ENCODE measurements at places on chromosomes 6 and 20.

DNA sequence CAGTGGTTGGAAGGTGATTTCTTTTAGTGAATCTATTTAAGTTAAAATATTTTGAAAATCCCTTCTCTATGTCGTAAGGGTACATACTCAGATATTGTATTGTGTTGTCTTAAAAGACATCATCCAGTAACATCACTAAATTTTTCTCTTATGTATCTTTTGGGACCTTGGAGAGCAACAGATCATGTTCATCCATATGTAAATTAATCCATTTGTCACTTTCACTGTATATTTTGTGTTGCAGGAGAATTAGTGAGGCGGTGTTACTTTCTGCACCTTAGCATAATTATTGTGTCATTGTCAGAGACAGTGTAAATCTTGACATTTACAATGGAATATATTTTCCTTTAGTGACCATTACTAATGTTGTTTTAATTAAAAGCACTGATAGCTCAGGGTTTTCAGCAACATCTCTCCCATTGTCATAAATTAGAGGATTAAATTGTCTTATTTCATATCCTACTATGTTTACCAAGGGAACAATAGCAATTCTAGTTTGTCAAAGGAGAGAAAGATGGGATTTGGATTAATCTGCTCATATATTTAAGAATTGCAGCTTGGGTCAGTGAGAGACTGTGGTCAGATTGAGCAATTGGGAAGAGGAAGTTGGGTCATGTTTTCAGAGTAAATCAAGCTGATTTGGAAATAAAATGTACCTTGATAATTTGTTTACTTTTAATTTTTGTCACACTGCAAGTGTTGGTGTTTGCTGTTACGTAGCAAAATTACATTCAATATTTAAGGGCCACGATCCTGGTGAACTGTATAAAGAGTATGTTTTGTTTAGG, 22.7 kb downstream of the DOK5 start:
- DNase-seq: no peak

- peak; percentile 2 for DNase-seq
Measured at GRCh38 chr6:66496659-66497058, 789.6 kb upstream of the EYS start.

DNA sequence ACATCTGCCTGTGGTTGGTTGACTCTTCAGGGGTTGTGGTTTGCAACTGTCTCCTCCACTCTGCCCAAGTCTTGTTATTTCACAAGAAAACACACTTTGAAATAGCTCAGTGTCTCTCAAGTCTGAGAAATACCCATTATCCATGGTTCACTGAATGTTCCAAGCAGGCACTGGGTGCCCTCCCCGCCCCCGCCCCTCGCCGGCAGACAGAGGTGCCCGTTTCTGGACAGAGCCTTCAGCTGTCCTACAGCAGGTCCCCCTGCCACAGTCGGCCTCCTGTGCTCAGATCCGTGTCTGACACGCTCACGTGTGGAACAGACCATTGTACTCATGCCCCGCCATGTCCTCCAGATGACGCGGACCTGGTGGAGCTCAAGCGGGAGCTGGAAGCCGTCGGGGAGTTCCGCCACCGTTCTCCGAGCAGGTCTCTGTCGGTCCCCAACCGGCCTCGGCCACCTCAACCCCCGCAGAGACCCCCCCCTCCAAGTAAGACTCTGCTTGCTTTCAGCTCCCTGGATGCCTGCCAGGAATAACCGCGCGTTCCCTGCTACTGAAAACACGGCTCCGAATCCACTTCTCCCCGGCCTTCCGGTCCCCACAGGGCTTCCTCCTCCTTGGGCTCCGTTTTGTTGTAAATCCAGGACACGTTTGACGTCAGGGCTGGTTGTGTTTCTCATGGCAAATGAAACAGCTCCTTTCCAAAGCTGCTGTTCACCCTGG, 81.4 kb downstream of the SERAC1 start:
- DNase-seq: no peak

- no peak for DNase-seq
Measured at GRCh38 chr6:16277101-16277981, 39.0 kb downstream of the GMPR start.

- DNase-seq: no peak
Measured at GRCh38 chr20:33649201-33649681, 12.9 kb upstream of the C20orf144 start.

DNA sequence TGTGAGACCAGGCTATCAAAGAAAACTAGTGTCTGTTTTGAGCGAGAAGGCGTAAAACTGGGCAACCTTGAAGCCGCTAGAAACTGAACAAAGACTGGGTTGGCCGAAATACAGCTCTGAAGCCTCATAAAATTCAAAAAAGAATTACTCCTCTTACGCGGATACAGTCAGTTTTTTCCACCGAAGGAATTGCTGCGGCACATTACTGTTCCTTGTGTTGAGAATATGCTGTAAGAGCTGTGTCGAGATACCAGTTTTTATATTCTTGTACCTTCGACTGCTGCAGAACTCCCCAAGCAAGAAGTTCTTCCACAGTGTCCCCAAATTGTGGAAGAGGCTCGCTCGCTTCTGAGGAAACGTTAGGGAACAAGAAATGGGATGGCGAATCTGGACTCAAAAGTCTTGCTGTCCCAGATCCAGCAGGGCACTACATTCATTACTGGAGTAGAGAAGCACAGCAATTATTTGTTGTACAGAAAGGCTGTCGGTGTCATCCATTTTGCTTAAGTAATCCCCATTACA, 523 bp upstream of the COX7A2 start:
- DNase-seq: peak; percentile 30

- no peak for DNase-seq
Measured at GRCh38 chr20:23753589-23753988, 2.9 kb upstream of the CST1 start.

DNA sequence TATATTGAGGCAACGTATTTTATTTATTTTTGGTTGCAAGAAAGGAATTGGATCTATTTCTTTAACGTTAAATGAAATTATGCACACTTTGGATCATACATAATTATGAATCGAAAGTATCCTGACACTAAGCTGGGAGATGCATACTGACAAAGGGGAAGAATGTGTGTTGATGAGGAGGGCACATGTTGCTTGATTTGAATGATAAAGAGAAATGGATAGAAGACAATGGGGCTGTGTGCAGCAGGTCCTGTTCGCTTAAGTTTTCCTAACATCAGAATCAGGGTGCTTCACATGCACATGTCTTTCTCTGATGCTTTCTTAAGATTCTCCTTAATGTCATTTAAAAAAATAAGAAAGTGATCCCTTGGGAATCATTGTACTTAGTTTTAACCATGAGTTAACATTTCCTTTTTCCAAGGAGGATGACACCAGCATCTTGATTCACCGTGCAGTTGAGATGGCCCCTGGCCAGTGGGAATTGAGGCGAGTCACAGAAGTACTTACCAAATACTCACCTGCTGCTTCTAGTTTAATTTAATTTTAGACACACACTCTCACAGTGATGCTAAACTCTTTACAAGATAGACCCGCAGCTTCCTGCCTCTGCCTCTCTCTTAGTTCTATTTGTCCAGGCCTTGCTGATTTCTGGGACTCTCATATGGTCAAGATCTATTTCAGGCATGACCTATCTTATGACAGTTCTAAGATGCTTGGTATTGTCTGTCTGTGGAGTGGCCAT, 116.5 kb downstream of the CLIC5 start:
- no peak for DNase-seq

DNA sequence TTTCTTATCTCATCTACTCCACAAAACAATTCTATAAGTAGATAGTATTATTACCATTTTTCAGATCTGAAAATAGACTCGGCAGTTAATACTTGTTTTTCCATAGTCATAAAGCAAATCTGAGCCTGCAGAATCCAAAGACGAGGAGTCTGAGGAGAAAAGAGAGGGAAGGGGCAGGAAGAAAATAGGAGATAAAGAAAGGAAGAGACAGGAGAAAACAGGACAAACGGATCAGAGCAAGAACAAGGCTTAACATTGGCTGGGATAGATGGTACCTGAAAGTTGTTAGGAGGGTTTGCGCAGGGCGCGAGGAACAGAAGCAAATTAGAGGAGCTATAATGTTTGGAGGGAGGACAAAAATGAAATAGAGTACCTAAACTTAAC, 639 bp upstream of the PPIL1 start:
- DNase-seq: no peak

GRCh38 chr6:103874575-103874974, 985.1 kb downstream of the HACE1 start:
- DNase-seq: no peak

GRCh38 chr6:153668758-153669157, 370.3 kb upstream of the OPRM1 start:
- no peak for DNase-seq

DNA sequence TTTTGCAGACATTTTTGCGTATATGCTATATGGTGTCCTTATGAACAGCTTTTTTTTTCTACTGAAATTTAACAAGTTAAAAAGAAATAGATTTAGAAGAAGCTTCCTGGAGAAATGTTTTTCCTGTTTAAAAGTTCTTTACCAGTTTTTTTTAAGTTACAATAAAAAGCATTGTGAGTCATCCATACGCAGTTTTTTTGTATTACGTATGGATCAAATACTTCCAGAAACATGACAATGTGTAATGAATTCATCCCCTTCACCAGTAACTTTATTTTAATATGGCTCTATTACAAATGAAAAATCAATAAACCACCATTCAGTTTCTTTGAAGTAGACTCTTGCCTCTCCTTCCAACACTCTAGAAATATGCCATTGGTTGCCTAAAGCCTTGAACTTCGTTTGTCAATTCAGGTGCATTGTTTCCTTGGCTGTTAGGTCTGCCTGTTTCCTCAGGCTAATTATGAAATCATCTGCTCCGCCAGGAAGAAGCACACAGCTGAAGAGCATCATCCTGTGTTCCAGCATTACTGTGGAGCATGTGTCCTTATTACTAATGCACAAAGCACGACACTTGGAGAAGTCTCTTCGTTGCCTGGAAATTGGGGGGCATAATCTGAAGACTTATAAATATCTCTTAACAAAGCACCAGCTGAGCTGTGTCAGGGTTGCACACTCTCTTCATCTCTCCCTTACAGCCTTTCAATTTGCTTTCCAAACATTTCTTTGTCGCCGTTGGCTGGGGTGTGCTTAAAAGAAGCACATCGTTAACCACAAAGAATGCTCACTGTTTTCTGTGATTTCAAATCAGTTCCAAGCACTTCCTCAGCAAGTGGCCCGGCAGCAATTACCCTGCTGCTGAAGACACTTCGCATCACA, 9.6 kb downstream of the MOXD1 start:
- DNase-seq: no peak

DNA sequence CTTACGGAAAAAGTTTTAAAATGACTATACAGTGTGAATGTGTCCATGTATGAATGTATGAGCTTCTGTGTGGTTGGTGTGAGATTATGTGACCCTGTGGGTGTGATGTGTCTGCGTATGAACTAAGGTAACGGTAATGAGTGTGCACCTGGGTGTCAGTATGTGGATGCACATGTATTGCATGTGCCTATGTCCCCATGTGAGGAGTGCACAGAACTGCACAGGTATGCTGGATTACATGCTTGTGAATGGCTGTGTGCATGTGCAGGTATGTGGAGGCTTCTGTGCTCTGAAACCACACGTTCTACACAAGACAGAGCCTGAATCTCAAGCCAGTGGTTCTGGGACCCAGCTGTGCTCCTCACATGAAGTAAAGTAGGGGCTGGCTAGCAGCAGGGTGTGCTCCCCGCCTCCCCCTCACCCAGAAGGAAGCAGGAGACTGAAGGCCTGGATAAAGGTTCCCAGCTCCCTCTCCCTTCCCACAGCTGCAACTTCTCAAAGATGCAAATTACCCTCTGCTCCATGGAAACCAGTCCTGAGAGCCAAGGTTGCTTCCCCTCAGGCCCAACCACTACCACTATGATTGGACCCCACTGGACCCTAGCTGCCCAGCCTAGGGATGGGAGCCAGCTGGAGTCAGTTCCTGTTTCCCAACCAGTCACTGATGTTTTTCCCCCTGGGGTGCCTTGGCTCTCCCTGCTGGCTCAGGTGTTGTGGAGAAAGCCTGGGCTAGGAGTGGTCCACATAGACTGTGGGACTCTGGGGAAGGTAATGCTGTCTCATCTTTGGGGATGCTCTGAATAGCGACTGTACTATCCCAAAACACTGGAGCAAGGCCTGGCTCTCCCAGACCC, 24.8 kb upstream of the SPDEF start:
- DNase-seq: no peak

DNA sequence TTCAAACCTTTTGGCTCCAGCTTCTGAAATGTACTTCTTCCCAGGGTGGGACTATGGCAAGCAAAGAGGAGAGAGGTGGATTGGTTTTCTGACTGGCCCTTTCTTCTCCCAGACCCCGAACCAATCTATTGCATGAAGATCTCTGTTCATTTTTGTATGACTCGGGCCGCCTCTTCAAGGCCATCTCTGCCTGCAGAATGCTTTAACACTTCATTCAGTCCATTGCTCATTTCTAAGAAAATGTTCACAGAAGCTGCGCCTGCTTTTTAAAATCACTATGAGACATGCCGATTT, 1.6 kb downstream of the VGLL2 start:
- DNase-seq: no peak

GRCh38 chr6:88361754-88362153, 195.6 kb upstream of the CNR1 start:
- DNase-seq: no peak

- no peak for DNase-seq
Measured at GRCh38 chr6:81093051-81093450, 659.4 kb downstream of the TENT5A start.

DNA sequence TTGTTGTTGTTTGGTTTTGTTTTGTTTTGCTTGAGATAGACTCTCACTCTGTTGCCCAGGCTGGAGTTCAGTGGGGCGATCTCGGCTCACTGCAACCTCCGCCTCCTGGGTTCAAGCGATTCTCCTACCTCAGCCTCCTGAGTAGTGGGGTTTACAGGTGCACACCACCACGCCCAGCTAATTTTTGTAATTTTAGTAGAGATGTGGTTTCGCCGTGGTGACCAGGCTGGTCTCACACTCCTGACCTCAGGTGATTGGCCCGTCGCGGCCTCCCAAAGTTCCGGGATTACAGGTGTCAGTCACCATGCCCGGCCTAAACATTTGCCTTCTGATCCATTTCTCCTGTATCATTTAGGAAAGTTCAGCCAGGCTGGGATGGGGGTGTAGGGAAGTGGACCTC, 17.7 kb downstream of the DUSP22 start:
- no peak for DNase-seq

GRCh38 chr6:137693711-137694110, 173.3 kb upstream of the TNFAIP3 start:
- DNase-seq: no peak

DNA sequence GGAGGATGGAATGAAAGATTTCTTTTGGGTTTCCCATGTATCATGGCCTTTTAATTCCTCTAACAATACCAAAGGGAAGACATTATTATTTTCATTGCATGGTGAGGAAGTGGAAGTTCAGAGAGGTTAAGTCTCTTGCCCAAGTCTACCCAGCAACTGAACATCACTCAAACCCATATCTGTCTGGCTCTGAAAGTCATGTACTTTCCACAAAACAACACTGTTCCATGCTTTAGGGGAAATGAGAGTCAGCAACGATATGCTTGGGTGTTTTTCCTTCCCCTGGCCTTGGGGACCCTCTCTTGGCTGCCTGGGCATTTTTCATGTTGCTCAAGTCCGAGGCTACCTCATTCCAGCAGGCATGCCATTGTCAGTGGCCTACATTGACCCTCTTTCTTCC, 118.8 kb downstream of the ADTRP start:
- no peak for DNase-seq

Data from SHP77 treated with DMSO at 0.1 percent for 48 hours (cell line).